Activated CD4-positive, alpha-beta T cell treated with anti-CD3 and anti-CD28 coated beads, Interleukin-2, amount 10 ng/mL, durations not matched to agents 7 days and 5 days (primary cell): ENCODE measurements at places on chromosomes 7 and 10.

- no peak for DNase-seq
Measured at GRCh38 chr7:149562602-149563001, 65.0 kb upstream of the ZNF746 start.

GRCh38 chr7:28135760-28136159, 44.8 kb downstream of the JAZF1 start:
- no peak for DNase-seq

DNA sequence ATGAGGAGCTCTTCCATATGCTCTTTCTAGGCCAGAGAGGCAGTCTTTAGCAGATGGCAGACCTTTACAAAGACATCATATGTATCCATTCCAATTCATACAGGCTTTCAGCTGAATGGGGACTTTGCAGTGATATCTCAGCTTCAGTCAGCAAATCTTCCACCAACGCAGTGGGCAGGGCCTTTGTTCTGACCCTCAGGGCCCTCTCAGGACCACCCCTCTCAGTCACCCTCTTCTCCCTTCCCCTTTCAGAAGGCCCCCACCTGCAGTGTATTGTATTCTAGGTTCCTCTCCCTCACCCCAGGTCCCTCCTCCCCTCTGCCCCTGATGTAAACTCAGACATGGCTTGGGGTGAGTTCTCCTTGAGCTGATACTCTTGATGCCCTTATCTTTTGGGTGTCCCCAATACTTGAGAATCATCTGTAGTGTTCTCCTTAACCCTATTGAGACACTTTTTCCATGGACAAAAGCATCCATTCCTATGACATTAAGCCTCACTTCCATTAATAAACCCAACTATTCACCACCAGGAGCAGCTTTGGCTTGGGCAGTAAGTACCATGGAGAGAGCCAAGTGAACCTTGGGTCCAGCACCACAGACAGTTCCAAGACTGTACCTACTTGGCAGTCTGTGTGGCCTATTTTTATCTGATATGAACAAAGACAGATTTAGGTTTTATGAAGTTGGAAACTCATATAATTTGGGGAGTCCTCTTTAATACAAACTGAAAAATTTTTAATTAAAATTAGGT, 62.7 kb downstream of the ADCYAP1R1 start:
- no peak for DNase-seq

DNA sequence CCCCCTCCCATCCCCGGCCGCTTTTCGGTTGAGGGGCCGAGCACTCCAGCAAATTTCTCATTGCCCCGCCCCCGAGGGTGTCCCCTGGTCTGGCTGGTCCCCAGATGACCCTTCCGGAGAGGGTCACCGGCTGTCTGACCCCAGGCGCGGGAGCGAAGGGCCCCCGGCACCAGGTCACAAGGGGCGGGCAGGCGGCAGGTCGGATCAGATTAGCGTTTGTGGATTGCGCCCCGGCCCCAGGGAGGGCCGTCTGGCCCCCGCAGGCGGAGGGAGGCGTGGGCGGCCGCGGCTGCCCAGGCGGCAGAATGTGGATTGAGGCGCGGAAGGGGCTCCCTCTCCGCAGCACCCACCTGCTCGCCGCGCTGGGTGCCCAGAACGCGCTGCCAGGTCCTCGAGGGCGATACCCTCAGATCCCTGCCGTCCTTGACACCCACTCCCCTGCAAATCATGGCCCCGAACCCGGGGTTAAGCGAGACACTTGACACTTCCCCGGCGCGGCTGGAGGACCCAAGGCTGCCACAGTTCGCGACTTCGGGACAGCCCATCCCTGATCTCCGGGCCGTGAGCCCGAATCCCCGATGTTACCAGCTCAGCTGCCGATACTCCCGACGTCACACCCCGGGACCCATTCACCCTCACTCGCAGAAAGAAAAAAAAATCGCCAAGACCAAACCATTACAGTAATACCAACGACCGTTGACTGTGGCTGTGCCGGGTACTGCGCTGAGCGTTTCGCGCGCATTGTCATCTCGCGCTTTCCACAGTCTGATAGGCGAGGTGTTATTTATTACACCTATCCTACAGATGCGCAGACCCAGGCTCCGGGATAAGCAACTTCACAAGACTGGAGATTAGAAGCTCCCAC, 953 bp downstream of the NODAL start:
- DNase-seq = peak; percentile 10

- DNase-seq = no peak
Measured at GRCh38 chr10:114477285-114477684, 73.0 kb upstream of the AFAP1L2 start.

DNA sequence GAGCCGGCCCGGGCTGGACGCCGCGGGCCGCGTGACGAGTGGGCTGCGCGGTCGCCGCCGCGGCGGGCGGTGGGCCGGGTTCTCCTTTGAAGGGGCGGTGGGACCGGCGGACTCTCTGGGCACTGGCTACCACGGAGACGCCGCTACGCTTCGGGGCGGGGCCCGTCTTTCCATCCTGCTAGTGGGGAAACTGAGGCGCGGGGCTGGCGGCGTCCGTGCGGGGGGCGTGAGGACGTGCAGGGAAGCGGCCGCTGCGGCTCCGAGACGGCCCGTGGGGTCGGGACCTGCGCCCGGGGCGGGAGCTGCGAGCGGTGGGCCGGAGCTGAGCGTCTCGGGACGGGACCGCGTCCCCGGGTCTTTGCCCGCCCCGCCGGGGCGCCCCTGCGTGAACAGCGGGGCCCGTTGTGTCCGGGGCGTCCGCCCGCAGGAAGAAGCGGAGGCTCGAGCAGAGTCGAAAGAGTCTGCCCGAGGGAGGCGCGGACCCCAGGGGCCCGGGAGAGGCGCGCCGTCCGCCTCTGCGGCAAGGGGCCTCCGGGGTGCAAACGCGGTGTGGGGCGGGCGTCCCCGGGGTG, 548 bp upstream of the BNIP3 start:
- DNase-seq = no peak

DNA sequence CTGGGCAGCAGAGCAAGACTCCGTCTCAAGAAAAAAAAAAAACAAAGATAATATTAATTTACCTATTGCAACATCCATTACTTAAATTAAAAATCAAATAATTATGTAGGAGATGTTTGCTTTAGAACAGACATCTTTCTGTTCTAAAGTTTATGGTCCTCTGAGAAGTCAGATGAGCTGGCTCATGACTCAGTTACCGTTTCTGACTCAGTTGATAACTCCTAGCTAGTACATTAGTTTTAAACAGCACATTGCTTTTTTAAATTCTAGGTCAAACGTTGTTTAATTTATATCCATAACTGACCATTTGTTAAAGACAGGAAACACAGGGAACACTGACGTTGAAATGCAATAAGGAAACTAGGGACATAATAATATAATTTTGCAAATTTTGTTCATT, 162.7 kb downstream of the ETV1 start:
- no peak for DNase-seq

DNA sequence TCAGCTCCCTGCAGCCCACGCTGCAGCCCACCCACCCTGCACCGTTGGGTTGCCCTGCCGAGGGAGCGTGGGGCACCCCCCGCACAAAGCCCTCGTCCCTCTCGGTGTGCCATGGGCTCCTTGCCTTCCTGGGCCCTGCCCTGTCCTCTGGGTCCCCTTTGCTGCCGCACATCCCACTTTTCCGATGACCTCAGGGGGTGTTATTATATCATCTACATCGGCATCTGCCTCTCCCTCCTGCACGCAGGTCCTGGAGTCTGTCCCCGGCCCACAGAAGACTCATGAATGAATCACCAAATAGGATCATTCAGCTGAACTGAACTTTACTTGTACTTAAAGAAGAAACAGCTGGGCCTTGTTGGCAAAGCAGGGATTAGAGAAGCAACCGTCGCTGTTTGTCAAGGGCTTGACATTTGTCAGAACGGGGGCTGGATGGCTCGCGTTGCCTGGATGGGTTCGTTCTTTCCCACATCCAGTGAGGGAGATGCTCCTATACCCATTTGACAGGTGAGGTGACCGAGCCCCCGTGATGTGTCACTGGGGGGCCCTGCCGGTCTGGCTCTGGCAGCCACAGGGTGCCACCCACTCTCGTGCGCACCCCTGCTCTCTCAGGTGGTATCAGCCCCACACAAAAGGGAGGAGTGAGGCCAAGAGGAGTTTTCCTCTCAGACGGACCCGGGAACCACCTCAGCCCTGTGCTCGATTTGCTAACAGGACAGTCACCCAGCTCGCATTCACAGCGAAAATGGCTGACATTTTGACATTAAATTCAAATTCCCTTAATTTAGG, 58.6 kb upstream of the EBF3 start:
- DNase-seq = no peak

- DNase-seq = no peak
Measured at GRCh38 chr10:133272301-133272963, 4.2 kb downstream of the ADAM8 start.

- no peak for DNase-seq
Measured at GRCh38 chr7:12701433-12701832, 14.0 kb downstream of the ARL4A start.

DNA sequence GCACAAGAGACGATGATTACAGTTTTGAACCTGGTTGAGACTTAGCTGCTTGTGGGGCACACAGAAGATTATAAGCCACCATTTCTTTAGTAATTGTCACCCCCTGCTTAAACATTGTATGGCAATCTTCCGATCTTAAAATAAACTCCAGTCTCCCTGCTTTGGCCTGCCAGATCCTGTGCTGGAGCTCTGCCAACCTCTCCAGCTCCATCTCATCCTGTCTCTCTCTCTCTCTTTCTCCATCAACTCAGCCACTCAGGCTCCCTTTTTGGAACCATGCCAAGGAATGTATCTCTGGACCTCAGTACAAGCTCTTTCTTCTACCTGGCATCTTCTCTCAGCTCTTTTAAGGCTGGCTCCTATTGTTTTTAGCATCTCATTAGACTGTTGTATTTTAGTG, 1053.2 kb downstream of the REEP3 start:
- no peak for DNase-seq

- DNase-seq = no peak
Measured at GRCh38 chr7:149860821-149861727, 12.7 kb upstream of the ATP6V0E2 start.

DNA sequence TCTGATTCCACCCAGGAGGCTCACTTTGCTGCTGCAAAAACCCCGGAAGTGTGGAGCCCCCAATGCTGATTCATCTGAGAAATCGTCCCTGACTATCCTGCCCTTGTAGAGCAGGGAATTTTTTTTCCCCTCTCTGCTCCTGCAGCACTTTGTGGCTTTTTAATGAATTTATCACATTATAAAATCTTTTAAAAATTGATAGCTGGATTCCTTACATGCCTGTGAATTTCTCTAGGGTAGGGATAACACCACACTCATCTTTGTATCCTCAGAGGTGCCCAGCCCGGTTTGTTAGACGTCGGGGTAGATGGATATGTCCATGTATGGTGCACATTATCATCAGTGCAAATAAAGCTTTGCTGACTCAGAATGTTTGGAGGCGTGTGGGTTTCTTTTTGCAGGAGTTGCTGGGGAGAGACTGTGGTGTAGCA, 185.7 kb downstream of the STK31 start:
- no peak for DNase-seq

GRCh38 chr7:117830422-117830954, 42.8 kb downstream of the CTTNBP2 start:
- no peak for DNase-seq

- no peak for DNase-seq
Measured at GRCh38 chr7:591856-592628, 72.4 kb upstream of the PDGFA start.

GRCh38 chr10:118729200-118729599, 25.6 kb downstream of the CACUL1 start:
- no peak for DNase-seq

DNA sequence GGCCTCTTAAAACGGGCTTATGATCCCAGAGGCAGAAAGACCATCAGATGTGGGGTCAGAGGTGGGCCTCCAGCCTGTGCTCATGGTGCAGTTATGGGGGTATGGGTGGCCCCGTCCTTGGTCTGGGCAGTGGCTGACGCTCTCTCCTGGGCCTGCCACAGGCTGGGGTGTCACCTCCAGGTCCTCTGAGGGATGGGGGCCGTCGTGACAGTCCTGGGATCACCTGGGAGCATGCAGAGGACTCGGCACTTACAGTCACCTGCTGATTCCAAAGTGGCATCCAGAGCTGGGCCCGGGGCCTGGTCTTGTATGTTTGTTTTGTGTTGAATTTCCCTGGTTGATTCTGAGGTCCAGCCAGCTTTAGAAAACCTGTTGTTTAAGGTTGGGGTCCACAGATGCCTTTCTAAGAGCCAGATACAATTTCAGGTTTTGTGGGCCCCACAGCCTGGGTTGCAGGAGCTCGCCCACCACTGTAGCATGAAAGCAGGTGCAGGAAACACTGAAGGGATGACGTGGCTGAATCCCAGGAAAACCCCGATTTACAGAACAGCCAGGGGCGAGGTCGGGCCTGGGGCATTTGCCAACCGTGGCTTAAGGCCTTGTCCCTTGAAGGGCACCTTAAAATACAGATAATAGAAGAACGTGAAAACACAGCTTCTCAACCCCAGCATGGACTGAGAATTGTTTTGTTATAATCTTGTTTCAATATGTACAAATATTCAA, 170.7 kb upstream of the PPP2R2D start:
- no peak for DNase-seq

GRCh38 chr7:144908943-144909556, 73.2 kb upstream of the TPK1 start:
- DNase-seq = no peak

DNA sequence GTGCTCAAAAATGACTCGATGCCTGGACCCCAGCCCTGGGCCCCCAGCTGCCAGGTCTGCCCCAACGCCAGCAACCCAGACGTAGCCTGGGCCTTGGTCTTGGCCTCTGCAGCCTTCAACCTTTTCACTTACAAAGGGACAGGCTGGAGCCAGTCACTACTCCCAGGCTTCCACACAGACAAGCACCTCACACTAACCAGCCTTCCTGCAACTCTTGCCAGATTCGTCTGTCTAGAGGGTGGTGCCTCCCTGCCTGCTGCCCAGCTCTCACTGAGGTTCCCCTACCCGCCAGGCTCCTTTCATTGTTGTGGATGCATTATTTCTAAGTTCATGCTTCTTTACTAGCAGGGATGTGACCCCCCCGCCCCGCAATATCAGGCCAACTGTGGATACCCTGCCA, 56.3 kb downstream of the NUDCD3 start:
- no peak for DNase-seq

DNA sequence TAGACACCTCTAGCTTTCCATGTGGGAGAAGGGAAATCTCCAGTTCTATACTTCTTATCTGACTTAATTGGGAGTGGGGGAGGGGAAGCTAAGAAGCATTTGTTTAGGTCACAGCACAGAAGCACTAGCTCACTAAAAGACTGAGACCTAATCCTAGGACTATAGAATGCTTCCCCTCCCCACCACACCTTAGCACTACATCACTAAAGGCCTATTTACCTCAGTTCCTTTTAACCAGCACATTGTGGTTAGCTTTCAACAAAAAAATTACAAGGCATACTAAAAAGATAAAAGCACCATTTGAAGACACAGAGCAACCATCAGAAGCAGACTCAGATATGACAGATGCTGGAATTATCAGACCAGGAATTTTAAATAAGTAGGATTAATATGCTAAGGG, 53.8 kb upstream of the ADRA2A start:
- no peak for DNase-seq

- DNase-seq = no peak
Measured at GRCh38 chr7:4878336-4879335, 4.9 kb downstream of the RADIL start.

- DNase-seq = no peak
Measured at GRCh38 chr7:44974549-44974948, 4.3 kb downstream of the MYO1G start.

- no peak for DNase-seq
Measured at GRCh38 chr7:34042406-34042805, 137.1 kb downstream of the BMPER start.
